ENCODE measurements at places on chromosomes 11 and 22. TPM values are rescaled to one million over a fixed set of nuclear protein-coding genes. Genes with fewer than 3 reads are reported as not detected.

GRCh38 chr11:102626676-102627075 is 1.5 kb upstream of the MMP20 start:
- no peak for DNase-seq

JHY gene
- 1.8 TPM for total RNA-seq

- DNase-seq, result no peak
Observed at GRCh38 chr22:27799015-27799826, 2.3 kb downstream of the MN1 start.

GCAT gene
- 19.0 TPM for total RNA-seq

- DNase-seq, result no peak
Observed at GRCh38 chr22:22424210-22424800, 84.2 kb downstream of the ZNF280B start.

PPP1R14B gene
- 287 TPM for total RNA-seq

DNA sequence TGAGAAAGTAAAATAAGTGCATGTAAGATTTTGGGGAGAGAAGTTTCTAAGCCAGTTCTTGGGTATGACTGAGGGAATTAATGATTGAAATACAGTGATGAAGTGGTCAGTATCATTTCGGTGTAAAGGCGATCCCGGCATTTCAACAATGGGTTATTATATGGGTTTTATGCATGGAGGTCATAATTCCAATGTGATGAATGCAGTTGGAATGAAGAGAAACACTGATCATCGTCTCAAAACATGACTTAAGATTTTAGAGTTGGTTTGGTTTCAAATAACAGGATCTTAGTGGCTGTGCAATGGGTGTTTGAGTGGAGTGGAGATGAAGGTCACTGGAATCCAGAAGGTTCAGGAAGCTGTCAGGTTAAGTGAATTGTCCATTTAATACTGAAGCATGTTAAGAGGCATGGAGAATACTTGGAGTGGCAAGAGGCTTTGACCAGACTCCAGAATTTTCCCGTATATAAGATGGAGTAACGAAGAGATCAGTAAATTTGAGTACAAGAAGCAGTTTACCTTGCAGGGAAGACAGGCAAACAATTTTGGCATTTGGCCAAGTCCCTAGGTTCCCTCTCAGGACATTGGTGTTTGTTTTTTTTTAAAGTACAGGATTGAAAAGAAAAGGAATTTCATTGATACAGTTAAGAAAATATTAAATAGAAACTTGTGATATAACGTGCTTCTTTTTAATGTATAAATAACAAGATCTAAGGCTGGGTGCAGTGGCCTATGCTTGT is 96.4 kb upstream of the BIRC3 start:
- DNase-seq, result no peak

FAT3 gene
- total RNA-seq, result not detected

GRCh38 chr11:63179432-63180041 is 35.5 kb upstream of the SLC22A24 start:
- no peak for DNase-seq

OR51B5 gene
- not detected for total RNA-seq

KRTAP5-8 gene
- not detected for total RNA-seq

GRCh38 chr11:75199412-75199955 is 41.1 kb upstream of the TPBGL start:
- no peak for DNase-seq

ST13 gene
- total RNA-seq, result 237 TPM

DNA sequence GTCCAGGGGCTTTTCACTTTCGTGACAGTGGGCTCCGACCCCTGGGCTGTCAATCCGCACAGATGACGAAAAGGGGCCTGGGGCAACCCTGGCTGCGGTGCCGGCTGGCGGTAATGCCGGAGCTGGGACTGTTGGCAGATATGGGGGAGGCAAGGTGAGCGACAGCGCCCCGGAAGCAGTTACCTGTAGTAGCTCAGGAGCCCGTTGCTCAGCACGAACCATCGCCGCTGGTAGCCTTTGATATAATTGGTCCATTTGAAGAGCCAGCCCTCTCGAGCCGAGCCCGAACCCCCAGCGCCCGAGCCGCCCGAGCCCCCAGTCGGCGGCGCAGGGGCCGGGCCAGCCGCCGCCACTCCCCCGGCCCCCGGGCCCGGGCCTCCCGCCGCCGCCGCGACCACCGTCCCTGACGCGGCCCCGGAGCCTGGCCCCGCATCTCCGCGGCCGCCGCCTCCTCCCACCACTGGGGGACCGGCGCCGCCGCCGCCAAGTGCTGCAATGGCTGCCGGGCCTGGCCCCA is 396 bp downstream of the OSBP start:
- peak; percentile 74 for DNase-seq

MRE11 gene
- 38.3 TPM for total RNA-seq

DNA sequence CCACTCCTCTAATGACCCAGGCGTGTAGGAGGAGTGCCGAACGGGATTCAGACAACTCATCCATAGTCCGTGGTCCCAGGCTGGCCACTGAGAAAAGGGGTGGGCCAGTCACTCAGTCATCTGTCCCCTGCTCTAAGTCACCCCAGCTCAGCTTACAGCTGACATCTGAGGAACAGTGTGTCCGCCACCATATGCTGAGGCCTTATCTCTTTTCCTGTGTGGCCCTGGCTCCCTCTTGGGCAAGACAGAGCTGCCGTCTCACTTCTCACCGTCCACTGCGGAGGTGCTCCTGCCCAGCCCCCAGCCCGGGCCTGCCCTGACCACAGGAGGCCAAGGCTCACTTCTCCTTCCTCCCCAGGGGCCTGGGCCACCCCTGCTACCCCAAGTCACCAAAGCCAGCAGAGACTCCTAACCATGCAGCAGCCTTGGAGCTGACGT is 6.8 kb downstream of the CCDC86 start:
- no peak for DNase-seq

DNA sequence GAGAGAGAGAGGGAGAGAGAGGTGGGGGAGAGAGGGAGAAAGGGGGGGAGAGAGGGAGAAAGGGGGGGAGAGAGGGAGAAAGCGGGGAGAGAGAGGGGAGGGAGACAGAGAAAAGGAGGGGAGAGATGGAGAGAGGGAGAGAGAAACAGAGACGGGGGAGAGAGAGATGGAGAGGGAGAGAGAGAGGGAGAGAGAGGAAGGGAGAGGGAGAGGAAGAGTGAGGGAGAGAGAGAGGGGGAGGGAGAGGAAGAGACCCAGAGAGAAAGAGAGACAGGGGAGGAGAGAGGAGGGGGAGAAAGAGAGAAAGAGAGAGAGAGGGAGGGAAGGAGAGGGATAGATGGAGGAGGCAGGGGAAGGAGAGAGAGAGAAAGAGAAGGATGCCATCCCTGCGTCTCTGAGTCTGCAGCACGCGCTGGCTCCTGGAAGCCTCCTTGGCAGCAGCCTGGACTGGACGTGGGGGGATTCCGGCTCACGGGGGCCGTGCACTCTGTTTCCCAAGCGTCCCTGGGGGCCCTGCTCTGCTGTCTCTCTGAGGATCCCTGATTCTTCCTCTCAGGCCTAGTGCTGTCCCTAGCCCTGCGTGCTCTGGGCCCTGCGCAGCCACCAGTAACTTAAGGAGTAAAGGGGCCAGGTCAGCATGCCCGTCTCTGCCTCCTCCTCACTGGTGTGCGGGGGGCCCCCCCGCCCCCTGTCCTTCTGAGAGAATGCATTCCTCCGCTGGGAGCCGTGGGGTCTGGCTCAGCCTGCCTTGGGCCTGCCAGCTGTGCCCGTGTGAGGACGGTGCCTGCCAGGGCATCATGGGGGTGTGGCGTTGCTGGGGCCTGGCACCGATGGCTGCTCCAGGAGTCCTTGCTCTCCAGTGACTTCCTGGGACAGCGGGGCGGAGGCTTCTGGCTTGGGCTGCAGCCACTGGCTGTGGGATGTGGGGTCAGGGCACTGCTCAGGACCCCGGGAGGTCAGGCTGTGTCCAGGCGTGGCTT is 429.5 kb downstream of the TBC1D22A start:
- no peak for DNase-seq

OR2AG1 gene
- total RNA-seq, result not detected

- no peak for DNase-seq
Observed at GRCh38 chr11:74952752-74953151, 3.7 kb downstream of the SPCS2 start.

FAM181B gene
- not detected for total RNA-seq

C11orf42 gene
- total RNA-seq, result not detected

TRIM49B gene
- not detected for total RNA-seq

NCAM1 gene
- 0.47 TPM for total RNA-seq

DNA sequence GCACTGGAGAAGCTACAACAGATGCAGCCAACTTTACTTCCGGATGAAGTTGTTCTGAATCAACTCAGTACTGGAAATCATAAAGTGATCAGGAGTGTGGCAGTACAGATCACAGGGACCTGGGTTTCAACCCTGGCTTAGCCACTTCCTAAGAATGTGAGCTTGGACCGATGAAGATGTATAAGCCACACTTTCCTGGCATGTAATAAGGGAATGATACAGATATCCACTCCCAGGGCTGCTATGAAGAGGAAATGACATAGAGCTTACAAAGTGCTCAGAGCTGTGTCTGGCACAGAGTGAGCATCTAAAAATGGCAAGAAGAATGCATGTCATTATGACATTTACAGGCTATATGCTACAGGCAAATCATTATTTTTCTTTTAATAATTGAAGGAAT is 378.7 kb downstream of the NTM start:
- no peak for DNase-seq

C11orf65 gene
- 1.1 TPM for total RNA-seq

DNA sequence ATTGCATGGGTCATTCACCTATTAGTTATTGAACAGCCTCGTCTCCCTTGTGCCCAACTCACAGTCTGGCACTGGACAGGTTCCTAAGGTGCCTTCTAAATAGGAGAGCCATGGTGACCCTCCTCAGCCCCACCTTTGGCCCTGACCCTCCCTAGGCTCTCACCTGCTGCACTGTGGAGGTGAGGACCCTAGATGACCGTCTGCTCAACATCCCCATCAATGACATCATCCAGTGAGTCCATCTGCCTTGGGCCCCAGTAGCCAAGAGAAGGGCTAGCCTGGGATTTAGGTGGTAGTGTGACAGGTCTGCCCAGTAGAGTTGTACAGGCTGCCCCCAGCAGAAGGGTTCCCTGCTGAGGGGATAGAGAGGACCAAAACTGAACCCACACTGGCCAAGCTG is 13.6 kb downstream of the UCP2 start:
- DNase-seq, result no peak

RGL4 gene
- total RNA-seq, result 11.9 TPM

DNA sequence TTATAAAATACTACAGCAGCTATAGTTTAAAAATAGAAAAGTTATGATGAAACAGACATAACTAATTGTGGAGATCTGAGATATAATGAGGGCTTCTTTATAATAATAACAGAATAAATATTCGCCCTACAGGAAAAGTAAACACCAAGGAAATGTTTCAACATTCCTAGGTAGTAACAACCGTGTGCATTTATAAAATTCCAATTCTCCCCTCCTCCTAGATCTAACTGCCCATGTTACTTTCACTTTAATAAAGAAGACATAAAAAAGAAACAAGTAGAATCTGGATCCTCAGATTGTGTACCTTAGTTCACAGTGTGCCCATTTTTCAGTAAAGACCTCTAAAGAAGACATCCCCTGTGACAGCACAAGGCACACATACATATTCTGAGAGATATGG is 57.8 kb upstream of the MN1 start:
- DNase-seq, result no peak

DRD2 gene
- total RNA-seq, result not detected

- no peak for DNase-seq
Observed at GRCh38 chr11:129703846-129704245, 111.8 kb upstream of the TMEM45B start.

GRCh38 chr11:48683226-48683720 is 194.7 kb downstream of the OR4A47 start:
- no peak for DNase-seq

MS4A15 gene
- not detected for total RNA-seq

CSF2RB gene
- total RNA-seq, result 0.29 TPM

SULT4A1 gene
- not detected for total RNA-seq

- DNase-seq, result no peak
Observed at GRCh38 chr22:23233084-23233531, 52.8 kb downstream of the BCR start.

- no peak for DNase-seq
Observed at GRCh38 chr11:7072401-7073028, 16.3 kb upstream of the RBMXL2 start.
